Activated T-helper 17 cell treated with anti-CD3 and anti-CD28 coated beads, Interleukin-2, amount 50 U/mL, for 72 hours (primary cell): ENCODE measurements at places on chromosomes 16 and 17. TPM values are rescaled to one million over a fixed set of nuclear protein-coding genes. Genes with fewer than 3 reads are reported as not detected.

DNA sequence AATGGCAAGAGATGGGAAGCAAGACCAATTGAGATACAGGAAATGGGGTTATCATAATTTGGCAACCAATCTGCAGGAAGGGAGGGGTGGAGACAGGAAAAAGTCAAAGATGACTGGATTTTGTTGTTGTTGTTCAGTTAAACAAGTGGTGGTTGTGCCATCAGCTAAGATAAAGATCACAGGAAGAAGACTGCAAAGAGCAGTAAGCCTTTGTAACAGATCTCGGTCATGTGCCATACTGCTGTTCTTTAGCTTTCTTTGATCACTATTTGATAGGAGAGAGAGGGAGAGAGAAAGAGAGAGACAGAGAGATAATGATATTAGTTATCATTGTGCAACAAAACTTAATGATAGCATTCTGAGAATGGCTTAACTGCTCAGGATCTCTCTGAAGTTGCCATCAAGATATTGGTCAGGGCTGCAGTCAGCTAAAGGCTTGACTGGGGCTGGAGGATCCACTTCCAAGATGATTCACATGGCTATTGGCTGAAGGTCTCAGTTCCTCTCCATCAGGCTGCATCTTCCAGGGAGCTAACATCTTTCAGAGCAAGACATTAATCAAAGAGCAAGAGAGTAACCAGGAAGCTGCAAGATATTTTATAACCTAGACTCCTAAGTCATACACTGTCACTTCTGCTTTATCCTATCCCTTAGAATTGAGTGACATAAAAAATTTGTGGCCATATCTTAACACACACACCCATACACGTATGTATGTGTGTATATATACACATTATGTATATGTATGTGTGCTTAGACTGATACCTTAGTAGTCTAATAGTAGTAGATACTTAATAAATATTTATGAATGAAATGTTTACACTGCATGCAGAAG, 405.0 kb downstream of the SHISA9 start:
- no peak for ATAC-seq

Gene TMEM235
- total RNA-seq, result not detected

Gene CASKIN2
- total RNA-seq, result 2.9 TPM

- ATAC-seq, result no peak
Observed at GRCh38 chr16:48317026-48317425, 68.2 kb downstream of the SIAH1 start.

Gene CMTM2
- 1.3 TPM for total RNA-seq

DNA sequence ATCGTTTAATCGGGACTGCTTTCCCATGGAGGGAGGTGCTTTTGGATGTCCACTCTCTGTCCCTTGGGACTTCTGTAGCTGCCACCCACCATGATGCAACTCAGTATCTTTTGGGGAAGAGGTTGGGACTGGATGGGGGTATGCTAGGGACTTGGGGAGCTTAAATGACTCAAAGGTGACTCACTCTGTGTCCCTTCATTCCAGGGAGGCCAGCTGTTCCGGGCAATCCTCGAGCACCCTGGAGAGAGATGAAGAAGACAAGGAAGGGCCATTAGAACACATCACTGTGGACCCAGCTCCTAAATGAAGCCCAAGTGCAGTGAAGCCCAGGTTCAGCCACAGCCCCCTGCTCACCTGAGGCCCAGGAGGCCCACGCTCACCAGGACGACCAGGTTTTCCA, 4.6 kb downstream of the COL1A1 start:
- no peak for ATAC-seq

GRCh38 chr16:69929480-69929879, 21.7 kb upstream of the CLEC18A start:
- ATAC-seq, result no peak

DNA sequence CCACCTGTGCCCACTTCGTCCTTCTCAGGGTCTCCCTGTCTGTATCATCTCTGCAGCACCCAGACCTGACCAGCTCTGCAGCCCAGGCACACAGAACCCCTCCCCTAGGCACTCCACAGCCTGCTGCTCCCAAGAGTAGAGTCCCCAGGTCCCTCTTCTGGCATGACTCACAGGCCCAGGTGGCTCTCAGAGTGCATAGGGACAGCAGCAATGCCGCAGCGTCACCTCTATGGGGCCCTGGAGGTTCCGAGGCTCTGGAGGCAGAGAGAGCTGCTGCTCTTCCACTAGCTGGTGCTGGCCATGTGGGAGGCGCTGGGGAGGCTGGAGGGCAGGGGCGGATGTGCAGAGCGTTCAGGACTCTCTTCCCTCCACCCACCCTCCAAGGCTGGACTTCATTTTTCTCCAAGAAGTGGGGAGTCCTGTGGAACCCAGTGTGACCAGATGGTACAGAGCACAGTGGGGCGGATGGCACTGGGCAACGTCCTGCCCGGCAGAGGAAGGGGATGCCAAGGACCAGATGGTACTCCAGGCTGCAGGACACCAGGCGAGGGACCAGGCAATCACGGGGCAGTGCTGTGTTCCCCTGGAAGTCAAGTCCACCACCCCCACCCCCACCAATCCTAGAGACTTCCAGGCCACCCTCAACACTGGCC, 151.7 kb downstream of the RBFOX3 start:
- ATAC-seq, result no peak

GRCh38 chr17:59399914-59400313, 68.5 kb downstream of the YPEL2 start:
- ATAC-seq, result no peak
